NCI-H2081 (cell line): ENCODE measurements at places on chromosomes 6 and 20.

DNA sequence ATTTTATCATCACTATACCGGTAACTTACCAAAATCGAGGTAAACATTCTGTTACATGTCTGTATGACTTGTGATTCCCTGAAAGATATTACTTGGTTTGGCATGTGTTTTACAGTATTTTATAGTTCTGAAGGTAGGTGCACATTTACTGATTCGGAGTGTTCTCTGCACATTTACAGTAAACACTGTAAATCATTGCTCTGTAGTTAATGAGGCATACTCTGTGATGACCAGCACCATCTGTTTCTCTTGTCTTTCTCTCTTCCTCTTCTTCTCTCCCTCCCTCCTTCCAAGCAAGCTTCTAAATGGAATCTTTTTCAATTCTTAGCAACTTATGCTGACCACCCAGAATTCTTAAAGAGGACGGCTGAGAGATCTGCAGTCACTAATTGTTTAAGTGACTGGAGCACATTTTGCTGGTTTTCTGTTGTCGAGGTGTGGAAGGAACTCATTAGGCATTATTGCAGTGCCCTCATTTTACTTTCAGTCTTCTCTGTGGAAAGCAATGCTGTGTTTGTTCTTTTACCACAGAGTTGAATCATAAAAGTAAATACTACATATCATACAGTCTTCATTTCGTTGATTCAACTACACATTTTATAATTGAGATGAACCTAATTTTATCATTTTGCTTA lies 126.5 kb downstream of the UTRN start:
- no peak for DNase-seq

DNA sequence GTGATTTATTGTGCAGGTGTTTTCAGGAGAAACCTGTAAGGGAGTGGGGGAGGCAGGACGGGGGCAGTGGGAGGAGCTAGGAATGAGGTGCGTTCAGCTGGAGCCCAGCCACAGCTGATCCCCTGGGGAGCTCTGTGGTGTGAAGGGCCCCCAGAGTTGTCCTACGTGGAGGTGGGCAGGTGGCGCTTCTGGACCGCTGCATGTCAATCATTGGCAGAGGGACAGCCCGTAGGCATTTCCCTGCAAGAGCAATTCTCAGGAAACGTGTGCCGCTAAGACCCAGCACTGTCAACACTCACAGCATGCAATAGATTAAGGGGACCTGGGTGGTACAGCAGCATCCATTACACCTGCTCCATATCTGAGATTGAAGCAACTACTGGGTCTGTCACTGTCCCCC lies 88.0 kb downstream of the PRND start:
- no peak for DNase-seq

- no peak for DNase-seq
Measured at GRCh38 chr6:72826037-72826436, 204.2 kb downstream of the KCNQ5 start.

DNA sequence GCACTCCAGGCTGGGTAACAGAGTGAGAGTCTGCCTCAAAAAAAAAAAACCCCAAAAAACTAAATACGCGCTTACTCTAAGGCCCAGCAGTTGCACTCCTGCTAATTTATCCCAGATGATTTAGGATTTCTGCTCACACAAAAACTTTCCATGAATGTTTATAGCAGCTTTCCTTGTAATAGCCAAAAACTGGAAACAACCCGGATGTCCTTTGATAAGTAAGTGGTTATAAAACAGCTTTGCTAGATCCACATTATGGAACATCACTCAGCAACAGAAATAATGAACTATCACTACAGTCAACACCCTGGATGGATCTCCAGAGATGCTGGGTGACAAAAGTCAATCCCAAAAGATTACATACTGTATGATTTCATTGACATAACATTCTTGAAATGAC lies 220.4 kb upstream of the JARID2 start:
- no peak for DNase-seq

GRCh38 chr6:106142876-106143431 lies 56.8 kb downstream of the PRDM1 start:
- no peak for DNase-seq
